ENCODE measurements at places on chromosomes 1 and 21.
A peak's percentile ranks its signal among the peaks of the same experiment; 100 is the strongest.

DNA sequence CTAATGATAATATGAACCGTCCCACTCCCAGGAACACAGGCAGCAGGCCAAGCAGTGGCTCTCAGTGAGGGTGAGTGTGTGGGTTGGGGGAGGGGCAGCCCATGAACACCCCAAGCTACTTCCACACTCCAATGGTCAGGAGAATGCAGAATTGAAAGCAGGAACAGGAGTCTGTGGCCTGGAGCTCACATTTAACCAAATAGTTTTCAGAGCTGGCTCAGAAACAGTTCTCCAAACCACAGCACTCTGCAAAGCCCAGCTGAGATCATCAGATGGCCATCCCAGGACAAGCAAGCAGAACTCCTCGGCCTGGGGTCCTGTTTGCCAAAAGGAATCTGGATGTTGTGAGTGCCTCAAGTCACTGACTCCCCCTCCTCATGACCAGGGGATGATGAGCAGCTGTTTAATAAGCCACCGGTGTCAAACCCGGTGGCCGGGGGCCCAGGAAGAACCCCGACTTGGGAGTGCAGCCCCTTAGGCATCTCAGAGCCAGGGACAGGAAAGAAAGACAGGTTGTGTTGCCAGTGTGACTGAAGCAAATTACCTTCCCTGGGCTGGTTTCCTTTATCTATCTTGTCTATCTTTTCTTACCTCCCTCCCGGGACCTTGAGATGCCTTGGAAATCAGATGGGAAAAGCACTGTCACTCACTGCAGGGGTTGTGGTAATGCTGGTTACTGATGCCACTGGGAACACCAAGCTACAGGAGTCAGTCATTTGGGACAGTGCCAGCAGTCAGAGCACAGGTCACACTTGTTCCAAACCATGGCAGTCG is 20.4 kb downstream of the DEGS1 start:
- ATAC-seq, result no peak

GRCh38 chr1:111961016-111961415 is 28.5 kb downstream of the KCND3 start:
- no peak for ATAC-seq

DNA sequence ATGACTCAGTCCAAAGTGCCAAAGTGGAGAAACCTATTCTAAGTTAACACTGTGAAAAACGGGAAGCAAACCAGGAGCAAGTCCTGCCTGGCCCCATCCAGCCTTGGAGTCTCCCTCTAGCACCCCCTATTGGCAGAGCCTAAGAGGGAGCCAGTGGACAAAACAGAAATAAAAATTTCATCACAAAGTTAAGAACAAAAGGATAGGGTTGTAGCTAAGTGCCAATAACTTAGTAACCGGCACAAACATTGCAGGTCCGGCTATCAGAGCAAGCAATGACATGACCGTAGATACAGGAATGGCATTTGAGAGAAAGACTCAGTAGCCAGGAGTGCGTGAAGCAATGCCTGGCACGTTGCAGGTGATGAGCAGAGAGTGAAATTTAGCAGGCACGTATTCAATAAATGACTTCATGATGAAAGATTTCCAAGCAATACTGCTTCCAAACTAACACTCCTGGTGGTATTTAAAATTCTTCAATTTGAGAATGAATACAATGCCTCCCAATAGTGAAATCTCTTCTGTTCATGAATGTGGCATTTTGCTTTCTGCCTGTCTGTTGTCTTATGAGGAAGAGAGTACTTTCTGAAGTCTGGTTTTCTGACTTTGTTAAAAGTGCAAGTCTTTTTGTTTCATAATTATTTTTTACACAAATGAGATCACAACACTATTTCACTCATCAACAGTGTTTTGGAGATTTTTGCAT is 391.0 kb downstream of the OMA1 start:
- ATAC-seq, result peak; percentile 51

- no peak for ATAC-seq
These were observed 49.5 kb downstream of the UTP25 start for GRCh38 chr1:209877087-209877764.

GRCh38 chr1:223017291-223017690 is 125.8 kb downstream of the TLR5 start:
- ATAC-seq, result no peak

GRCh38 chr1:117336088-117336817 is 31.0 kb upstream of the MAN1A2 start:
- no peak for ATAC-seq

- no peak for ATAC-seq
These were observed 11.2 kb upstream of the OR2B11 start for GRCh38 chr1:247469141-247469535.

DNA sequence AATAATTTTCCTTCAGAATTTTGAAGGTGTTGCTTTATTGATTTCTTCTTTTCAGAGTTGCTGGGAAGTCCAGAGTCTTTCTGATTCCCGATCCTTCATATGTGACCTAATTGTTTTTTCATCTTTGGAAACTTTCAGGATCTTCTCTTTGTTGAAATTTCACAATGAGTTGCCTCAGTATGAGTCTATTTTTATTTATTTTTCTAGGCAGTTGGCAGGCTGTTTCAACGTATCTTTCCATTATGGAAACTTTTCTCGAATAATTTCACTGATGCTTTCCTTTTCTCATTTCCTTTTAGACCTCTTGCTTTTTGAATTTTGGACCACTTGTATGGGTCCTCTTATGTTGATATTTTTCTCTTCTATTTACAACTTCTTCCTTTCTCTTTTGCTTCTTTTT is 354.3 kb downstream of the TGFB2 start:
- ATAC-seq, result no peak

- no peak for ATAC-seq
These were observed 467.2 kb downstream of the TTLL7 start for GRCh38 chr1:83531521-83532309.

- no peak for ATAC-seq
These were observed 1.9 kb downstream of the VANGL1 start for GRCh38 chr1:115643666-115644065.

GRCh38 chr1:227270554-227270953 is 47.7 kb downstream of the CDC42BPA start:
- no peak for ATAC-seq

DNA sequence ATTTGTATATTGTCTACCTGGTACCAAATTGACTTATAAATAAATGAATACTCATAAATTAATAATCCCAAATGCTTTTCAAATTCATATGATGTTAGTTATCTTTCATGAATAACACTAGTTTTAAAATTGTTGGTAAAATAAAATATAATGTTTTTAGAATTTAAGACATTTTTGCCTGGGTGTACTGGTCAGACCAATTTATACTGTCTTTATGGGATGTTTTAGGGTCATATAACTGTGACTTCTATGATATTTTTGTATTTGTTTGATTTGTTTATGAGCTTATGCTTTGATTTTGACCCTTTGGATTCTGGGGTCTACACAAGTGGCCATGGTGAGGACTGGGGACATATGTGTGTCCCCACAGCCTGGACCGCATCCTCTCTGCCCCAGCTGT is 54.1 kb upstream of the KLHDC7A start:
- no peak for ATAC-seq

GRCh38 chr1:31201931-31202360 is 37.7 kb downstream of the NKAIN1 start:
- no peak for ATAC-seq

Measured in motor neuron (in vitro differentiated cells).